Activated CD8-positive, alpha-beta memory T cell treated with anti-CD3 and anti-CD28 coated beads for 4 hours (primary cell): ENCODE measurements at places on chromosomes 3 and 15.
A peak's percentile ranks its signal among the peaks of the same experiment; 100 is the strongest.

DNA sequence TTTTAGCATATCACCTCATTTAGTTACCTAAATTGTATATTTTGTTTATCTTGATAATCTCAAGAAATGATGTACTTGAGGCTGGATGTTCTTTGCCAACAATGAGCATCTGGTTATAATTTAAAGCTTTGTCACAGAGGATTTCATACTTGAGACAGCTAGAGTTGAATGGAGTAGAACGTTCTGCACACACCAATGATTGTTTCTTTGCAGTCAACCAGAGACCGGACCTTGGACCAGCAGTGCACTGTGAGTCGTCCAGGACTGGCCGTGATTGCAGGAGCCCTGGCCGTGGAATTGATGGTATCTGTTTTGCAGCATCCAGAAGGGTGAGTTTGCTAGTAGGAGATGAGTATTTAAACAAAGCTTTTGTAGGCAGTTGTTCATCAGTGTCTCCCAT is 90.4 kb downstream of the ATG7 start:
- no peak for DNase-seq

DNA sequence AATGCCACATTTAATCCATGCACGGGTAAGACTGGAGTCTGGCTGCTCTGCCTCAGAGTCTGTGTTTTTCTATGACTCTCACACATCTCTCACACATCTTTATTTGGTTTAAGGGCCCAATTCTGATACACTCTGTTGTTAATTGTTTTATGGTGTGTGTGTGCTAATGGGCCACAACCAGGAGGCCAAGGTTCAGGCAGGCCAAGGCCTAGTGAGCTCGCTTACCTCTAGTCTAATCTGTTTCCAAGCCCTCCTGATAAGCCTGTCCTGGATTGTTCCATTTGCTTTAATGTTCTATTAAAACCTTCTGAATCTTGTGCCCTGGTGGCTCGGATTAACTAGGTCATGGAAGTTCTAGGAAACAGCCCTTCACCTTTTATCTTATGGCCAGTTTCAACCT is 445.4 kb upstream of the DPH6 start:
- no peak for DNase-seq

GRCh38 chr3:141796889-141797781 is 33.9 kb downstream of the GRK7 start:
- no peak for DNase-seq

- DNase-seq: no peak
Measured at GRCh38 chr3:134020135-134020680, 9.5 kb downstream of the SLCO2A1 start.

- DNase-seq: no peak
Measured at GRCh38 chr15:100726070-100726420, 123.7 kb downstream of the ASB7 start.

GRCh38 chr3:76965122-76965725 is 74.7 kb upstream of the ROBO2 start:
- no peak for DNase-seq

DNA sequence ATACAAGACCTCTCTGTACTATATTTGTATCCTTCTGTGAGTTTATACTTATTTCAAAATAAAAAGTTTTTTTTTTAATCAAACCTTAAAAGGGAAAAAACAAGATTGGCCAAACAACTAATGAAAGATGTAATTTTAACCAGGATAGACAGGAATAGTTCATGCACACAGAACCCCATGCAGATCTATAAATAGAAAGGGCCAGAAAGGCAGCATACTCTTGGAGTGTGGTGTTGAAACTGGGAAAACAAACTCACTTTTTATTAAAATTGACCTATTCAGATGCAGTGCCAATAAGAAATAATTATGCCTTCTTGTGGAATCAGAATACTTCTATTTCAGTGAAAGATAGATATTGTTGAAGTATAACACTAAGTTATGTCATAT is 204.6 kb downstream of the PLCL2 start:
- DNase-seq: no peak

DNA sequence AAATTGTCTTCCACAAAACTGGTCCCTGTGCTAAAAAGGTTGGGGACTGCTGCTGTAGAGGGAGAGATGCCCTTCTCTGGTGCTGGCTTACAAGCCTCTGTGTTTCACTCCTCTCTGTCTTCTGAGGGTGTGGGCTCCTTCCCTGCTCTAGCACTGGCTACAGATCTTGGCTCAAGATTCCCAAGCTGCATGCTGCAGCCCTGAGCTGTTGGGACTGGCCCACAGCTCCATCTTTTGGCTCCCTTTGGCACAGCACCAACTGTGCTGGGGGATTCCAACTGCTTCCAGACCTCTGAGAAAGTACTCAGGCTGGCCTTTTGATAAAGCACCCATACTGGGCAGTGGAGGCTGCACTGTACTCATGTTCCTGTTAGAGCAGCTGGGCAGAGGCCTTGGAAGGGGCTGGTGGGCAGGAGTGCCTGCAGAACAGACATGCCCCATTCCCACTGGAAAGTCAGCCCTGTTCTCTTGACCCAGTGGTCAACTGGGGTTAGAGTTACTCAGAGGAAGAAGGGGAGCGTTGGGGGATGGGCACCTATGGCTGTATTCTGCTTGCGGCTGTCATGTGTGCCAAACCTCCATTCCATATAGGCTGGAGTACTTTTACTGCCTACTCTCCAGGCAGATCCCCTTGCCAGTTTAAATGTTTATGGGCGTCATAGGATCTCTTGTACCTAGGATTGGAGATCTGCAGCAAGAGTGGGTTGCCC is 55.7 kb downstream of the GALK2 start:
- DNase-seq: no peak

- no peak for DNase-seq
Measured at GRCh38 chr3:167973046-167973445, 122.7 kb downstream of the GOLIM4 start.

- DNase-seq: no peak
Measured at GRCh38 chr15:72175186-72176044, 22.2 kb downstream of the GRAMD2A start.

DNA sequence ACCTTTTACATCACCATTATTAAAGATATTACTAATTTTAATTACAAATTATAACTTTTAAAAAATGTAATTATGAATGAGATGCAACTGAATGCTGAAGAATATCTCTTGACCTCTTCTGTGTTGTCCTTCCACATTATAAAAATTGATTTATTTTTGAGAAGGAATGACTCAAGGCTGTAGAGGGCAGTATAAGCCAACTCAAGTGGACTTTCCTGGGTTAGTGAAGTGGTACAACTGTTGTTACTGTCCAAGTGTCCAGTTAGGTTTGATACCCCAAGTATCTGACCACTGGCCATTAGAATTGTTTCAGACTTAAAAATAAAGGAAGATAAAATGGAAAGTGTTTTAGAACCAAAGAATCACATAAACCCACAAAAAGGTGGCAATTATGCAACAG is 51.9 kb downstream of the BBX start:
- DNase-seq: no peak

DNA sequence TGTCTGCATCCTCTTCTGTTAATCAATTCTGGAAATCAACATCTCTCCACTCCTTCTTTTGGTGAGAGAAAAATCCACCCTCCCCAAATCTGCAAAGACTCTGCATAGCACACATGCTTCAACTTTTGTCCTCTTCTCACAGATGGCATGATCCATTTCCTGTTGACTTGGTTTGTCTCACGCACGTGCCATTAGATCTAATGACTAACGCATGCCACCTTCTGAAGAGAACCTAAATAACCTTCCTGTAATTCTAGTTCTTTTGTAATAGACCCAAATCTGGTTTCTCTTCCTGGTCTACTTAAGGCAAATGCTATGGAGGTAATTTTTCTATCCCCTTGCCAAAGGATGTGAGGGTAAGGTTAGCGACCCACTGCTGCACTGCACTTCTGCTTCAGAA is 51.0 kb upstream of the ATOSA start:
- DNase-seq: peak; percentile 11

DNA sequence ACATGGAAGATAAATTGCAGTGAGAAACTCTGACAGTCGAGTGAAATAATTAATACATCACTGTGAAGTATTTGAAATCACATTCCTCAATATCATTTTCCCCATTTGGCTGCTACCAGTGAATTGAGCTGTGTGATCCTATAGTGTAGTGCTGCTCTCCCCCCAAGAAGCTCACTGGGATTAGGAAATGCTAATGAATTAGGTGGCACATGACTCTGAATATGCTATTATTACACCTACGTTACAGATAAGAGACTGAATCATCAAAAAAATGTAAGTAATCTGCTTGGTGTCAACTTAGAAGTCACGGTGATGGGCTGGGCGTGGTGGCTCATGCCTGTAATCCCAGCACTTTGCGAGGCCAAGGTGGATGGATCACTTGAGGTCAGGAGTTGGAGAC is 34.7 kb upstream of the SYNM start:
- DNase-seq: no peak

GRCh38 chr3:106034313-106034712 is 165.5 kb upstream of the CBLB start:
- DNase-seq: no peak

DNA sequence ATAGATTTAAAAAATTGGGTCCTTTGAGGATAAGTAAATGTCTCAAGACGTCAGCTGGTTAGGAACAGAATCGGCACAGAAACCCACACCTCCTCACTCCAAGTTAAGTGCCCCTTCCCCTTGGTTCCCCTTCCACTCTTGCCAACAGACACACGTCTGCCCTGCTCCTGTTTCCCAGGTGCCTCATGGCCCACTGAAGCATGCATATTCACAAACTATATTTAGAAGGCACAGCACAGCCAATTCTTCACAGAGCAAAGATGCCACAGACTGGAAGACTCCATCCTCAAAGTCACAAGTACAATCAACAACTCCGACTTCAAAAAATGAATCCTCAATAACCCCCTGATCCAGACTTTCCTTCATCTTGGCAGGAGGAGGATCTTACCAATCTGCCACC is 295.4 kb upstream of the NR2F2 start:
- no peak for DNase-seq

DNA sequence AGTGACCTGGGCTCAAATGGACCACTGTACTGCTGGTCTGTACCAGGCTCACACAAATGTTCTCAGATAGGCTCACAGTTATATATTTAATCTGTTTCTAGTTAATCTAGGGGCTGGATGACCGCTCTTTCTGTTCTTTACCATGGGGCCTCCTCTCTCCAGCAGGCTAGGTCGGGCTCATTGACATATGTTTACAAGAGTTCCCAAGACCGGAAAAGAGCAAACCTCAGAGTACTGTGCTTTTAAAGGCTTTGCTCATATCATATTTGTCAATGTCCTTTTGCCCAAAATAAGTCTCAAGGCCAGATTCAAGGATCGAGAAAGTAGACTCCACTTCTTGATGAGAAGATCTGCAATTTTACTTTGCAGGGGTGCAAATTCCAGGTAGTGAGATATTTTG is 348.0 kb upstream of the EPHA6 start:
- DNase-seq: no peak

DNA sequence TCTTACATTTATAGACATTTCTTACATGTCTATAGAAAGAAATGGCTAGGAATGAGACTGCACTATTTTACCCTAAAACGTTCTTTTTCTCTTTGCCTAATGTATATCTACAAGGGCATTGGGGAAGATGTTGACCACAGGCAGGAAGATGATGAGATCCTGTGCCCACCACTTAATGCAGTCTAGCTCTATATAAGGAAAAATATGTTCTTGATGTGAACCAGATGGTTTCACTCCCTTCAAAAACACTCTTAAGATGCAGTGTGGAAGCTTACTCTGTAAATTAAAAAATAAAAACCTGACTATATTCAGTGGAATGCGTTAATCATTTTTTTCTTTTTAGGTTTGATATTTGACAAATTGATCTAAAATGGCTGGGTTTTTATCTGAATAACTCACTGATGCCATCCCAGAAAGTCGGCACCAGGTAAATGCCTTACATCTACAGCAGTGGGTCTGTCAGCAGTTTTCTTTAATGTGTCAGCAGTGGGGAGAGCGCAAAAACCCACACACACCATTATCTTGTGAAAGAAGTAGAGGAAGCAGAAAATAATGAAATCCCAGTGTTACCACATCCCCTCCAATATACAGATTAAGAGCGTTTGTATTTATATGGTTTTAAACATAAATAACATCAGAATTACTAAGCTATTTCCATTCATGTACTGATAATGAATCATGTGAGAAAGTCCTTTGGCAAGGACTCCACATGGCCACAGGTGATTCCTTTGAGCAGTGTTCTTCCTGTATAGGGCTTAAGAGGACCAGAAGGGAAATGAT is 10.1 kb downstream of the AGTR1 start:
- no peak for DNase-seq

DNA sequence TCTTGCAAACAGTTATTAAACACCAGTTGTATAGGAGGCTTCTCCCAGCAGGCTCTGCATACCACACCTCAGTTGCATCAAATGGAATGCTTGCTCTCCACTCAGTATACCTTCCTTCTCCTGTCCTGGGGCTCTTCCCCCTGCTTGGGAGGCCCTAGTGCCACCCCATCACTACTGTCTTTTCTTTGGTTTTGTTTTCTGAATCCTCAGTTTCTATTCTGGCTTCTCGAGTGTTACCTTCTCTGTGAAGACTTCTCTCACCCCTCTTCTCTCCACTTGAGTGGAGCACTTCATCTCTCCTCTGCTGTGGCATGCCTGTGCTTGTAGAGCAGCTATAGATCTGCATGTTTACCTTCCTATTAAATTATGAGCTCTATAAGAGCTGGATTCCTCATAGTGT is 75.7 kb upstream of the TPRG1 start:
- DNase-seq: no peak

- no peak for DNase-seq
Measured at GRCh38 chr15:100264994-100265640, 76.7 kb downstream of the ADAMTS17 start.

GRCh38 chr15:45441686-45442085 is 63.3 kb upstream of the GATM start:
- DNase-seq: no peak

- DNase-seq: no peak
Measured at GRCh38 chr3:54376142-54376807, 253.9 kb downstream of the CACNA2D3 start.

GRCh38 chr15:90362936-90363212 is 10.8 kb downstream of the ZNF774 start:
- DNase-seq: no peak

DNA sequence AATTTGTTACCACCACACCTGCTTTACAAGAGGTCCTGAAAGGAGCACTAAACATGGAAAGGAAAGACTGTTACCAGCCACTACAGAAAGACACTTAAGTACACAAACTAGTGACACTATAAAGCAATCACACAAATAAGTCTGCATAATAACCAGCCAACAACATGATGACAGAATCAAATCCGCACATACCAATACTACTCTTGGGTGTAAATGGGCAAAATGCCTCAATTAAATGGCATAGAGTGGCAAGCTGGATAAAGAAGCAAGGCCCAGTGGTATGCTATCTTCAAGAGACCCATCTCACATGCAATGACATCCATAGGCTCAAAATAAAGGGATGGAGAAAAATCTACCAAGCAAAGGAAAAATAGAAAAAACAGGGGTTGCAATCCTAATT is 106.8 kb upstream of the PRR23C start:
- no peak for DNase-seq

- no peak for DNase-seq
Measured at GRCh38 chr3:100395679-100396431, 5.0 kb downstream of the TOMM70 start.

GRCh38 chr3:85455561-85456200 is 496.9 kb downstream of the CADM2 start:
- no peak for DNase-seq
